ENCODE measurements at places on chromosomes 13 and 19. TPM values are rescaled to one million over a fixed set of nuclear protein-coding genes. Genes with fewer than 3 reads are reported as not detected.

ATXN8OS gene
- total RNA-seq = not detected

SYCN gene
- not detected for total RNA-seq

FPR3 gene
- 3.0 TPM for total RNA-seq

C13orf42 gene
- total RNA-seq = not detected

PGLYRP1 gene
- not detected for total RNA-seq

AP1M2 gene
- total RNA-seq = not detected

- DNase-seq = no peak
These were observed 3.0 kb downstream of the PCID2 start for GRCh38 chr13:113205428-113205931.

DNA sequence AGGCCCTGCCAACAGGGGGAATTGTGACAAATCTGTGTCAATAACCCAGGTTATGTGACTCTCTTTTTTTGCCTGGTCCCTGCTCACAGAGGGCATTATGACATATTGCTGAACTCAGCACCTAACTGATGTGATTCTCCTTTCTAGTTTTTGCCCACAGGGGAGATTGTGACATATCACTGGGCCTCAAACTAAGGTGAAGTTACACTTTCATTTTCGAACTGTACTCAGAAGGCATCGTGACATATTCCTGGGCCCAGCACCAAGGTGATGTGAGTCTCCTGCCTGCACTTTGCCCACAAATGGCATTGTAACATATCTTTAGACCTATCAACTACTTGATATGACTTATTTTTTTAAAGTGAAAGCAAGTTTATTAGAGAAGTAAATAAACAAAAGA is 83.0 kb downstream of the ZNF728 start:
- DNase-seq = no peak

GRCh38 chr13:46149272-46150133 is 32.5 kb downstream of the LCP1 start:
- no peak for DNase-seq

DNA sequence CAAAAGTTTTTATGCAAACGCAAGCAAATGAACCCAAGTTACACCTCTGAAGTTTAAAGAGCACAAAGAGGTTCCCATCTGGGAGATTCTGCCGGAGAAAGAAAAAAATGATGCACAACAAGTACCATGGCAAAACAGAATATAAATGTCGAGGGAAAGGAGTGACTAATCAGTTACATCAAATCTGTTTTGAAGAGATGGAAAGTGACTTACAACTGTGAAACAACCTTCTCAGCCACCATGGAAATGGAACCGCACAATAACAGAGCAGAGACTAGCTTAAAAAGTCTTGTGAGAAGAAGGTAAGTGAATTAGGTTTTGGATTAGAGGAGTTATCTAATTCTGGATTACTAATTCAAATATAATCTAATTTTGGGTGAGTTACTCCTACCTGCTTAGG is 2.4 kb downstream of the HSPH1 start:
- no peak for DNase-seq

- no peak for DNase-seq
These were observed 213.1 kb upstream of the SGCG start for GRCh38 chr13:22967669-22968068.

- no peak for DNase-seq
These were observed 75.0 kb downstream of the RASA3 start for GRCh38 chr13:114057166-114058050.

- no peak for DNase-seq
These were observed at the start of gene LPAR2 for GRCh38 chr19:19627621-19628500. LPAR2 (minus strand) TSS chr19:19628220; CDS start chr19:19627275, 945 bp downstream.

DNA sequence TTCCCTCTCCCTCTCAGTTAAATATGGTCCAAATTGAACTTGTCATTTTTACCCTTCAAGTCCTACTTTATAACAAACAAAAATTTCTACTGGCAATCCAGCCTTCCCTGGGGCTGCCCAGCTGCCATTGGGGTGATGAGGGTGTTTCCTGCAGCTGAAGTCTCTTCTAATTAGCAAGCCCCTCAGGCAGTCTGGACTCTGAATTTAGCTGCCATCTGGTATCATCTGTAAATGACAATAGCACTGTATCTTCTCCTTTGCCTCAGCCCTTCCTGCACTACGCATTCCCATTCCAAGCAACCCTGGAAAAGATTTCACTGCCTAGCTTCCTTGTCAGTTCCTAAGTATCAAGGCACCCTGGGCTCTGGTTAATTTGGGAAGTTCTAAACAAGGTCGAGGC is 331.1 kb upstream of the KLF12 start:
- DNase-seq = no peak

GRCh38 chr13:103087275-103087674 is 21.1 kb upstream of the SLC10A2 start:
- DNase-seq = no peak

GRCh38 chr19:4557971-4558941 is 1.2 kb downstream of the SEMA6B start:
- no peak for DNase-seq
